ENCODE measurements at places on chromosomes 11 and 22.

DNA sequence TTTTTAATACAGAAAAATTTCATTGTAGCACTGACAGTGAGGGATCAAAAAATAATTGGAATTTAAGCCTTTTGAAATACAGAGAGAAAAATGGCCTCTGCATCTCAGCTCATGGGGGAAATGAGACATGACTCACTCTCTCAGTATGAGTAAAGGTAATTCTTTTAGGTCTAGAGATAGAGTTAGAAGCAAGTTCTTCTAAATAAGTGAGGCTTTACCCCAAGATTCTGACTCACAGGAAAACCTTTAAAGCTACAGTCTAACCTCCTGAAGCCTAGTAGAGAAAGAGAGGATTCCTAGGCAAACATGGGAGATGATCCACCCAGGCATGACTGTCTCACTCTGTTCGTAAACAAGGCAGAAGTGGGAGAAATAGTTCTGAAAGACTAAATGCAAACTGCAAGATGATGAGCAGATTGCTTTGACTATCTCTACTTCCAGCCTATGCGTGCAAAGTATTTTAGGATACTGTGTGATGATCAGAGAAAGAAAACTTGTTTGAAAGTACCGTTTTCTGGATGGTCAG, 1003.3 kb upstream of the CCDC90B start:
- DNase-seq = peak; percentile 69

GRCh38 chr22:39308614-39309363, 10.6 kb downstream of the RPL3 start:
- DNase-seq = peak; percentile 89

- DNase-seq = no peak
These were observed 267.6 kb downstream of the KIRREL3 start for GRCh38 chr11:126732981-126733380.

DNA sequence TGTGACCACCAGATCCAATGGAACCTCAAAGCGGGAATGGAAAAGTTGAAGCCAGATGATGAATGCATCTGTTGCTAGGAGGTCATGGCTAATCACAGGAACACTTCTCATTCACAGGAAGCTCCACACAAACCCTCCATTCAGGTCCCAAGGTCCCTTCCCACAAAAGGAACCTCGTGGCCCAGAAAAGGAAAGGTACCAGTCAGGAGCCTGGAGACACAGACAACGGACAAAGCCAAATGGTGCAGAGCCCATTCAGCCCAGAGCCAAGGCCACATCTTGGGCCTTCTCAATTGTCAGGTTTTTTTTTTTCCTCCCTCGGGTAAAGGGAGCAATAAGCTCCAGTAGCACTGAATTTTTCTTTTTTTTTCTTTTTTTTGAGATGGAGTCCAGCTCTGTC, 87.0 kb downstream of the FAM168A start:
- no peak for DNase-seq

DNA sequence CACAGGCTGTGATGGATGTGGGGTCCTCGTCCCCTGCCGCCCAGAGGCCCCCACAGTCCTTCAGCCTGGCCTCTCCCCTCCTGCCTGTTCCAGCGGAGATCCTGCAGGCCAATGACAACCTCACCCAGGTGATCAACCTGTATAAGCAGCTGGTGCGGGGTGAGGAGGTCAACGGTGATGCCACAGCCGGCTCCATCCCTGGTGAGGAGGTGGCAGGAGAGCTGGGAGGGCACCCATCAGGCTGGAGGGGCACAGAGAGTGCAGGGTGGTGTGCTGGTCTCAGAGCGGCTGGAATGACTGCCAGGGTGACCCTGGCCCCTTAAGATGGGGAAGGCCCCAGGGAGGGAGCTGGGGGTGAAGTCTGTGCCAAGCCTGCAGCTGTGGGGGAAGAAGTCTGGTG, 14.6 kb upstream of the SH3BP1 start:
- no peak for DNase-seq

GRCh38 chr11:40701027-40701426, 758.4 kb downstream of the LRRC4C start:
- no peak for DNase-seq

- DNase-seq = no peak
These were observed 423.4 kb upstream of the CHORDC1 start for GRCh38 chr11:90646266-90646665.

DNA sequence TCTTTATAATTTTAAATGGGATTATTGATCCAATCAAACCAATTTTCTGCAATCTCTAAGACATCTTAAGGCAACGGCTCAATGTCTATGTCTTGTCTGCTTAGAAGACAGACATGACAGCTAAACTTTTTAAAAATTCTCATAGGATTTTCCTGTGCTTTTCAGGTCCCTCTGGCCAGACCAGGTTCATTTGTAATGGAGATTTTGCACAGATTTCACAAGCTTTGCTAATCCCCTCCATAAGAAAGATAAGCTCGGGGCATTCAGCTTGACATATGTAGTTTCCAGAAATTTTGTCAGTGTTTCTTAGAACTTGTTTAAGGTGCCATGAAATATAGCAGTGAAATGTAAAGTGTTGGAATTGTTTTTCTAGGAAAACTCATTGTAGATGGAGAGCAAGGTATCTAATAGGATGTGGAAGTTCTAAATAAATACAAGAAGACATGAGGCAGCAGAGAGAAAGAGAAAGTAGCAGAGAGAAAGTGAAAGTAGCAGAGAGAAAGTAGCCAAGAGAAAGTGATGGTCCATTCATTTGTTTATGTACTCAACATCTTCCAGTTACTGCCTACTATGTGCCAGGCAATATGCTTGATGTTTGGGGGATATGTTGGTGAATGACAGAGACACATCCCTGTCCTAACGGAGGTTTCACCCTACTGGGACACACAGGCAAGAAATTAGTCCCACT, 219.1 kb upstream of the ARHGAP42 start:
- DNase-seq = no peak

DNA sequence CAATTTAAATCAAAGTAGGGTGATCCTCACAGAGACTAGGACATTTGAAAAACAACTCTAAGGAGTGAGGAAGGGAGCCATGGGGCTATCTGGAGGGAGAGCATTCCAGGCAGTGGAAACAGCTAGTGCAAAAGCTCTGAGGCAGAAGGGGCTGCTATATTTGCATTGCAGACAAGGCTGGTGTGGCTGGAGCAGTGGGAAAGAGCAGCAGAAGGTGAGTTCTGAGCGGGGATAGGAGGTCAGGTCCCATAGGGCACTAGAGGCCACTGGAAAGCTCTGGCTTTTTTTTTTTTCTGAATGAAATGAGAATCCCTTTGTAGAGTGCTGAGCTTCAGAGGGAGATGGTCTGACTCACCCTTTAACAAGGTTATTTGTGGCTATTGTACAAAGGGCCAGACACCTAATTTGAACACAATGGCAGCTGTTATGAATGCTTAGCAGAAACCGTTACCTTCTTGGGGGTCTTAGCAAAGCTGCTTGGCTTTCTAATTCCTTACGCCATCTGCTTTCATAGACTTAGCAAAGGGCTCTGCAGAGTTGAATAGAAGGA, 291.6 kb downstream of the BUD13 start:
- no peak for DNase-seq

DNA sequence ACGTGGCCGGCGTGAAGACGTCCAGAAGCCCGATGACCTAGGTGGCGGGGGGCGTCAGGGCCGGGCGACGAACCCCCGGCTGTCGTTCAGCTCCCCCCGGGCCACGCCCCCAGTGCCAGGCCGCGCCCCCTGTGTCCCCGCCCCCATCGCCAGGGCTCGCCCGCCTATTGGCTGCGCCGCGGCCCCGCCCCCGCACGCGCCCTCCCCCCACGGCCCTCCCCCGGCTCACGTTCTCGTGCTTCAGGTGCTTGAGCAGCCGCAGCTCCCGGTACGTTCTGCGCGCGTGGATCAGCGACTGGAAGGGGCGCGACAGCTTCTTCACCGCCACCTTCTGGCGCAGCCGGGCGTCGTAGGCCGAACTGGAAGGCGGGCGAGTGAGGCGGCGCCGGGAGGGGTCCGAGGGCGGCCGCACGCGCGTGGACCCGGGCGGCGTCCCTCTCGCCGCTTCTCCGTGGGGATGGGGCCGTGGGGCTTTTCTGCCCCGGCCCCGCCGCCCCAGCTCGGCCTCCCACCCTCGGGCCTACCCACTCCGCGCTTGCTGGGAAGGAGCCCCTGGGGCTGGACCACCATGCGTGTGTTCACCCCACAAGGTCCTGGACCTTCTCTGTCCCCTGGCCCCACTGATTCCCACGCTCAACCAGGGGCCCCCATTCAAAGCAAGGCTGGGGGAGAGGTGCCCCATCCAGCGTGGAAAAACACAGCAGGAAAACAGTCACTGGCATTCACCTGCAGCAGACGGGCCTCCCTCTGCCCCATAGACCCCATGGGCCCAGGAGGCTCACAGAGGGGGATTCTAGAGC, 2.4 kb downstream of the MAPK11 start:
- DNase-seq = no peak

DNA sequence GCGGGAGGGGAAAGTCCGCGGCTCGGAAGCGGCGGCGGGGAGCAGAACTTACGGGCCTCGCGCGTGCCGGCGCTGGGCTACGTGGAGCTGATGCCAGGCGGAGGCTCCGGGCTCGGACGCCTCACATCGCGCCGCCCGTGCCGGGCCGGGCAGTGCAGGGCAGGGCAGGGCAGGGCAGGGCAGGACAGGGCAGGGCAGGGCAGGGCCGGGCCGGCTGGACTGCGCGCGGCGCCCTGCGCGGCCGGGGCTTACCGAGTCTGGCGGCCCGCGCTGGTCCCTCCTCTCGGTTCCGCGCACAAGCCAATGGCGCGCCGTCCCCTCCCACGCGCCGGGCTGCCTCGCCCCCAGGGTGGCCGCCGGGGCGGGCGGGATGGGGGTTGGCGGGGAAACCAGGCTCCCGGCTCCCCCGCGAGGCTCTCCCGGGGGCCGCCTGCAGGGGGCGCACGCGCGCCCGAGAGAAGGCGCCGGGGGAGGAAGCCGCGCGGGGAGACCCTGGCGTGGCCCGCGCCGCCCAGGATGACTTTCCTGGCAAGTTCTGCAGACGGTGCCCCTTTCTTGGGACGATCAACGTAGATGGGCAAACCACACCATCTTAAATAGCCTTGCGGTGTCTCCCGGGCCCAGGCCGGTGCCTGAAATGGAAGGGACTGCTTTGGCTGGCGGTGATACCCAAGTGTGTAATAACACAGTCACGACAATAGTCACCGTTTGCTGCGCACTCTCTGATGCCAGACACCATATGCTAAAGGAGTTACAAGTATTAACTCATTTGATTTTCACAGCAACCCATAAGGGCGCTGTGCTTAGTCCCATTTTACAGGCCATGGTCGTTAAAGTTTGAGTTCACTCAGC, at the start of gene TP53I11:
TP53I11 (minus strand) TSS at position 259 of the 852 bp plus-strand sequence. CDS start 12,548 bp downstream, outside the sequence.
- no peak for DNase-seq

- peak; percentile 49 for DNase-seq
These were observed 868.5 kb upstream of the TENM4 start for GRCh38 chr11:80309301-80309700.

DNA sequence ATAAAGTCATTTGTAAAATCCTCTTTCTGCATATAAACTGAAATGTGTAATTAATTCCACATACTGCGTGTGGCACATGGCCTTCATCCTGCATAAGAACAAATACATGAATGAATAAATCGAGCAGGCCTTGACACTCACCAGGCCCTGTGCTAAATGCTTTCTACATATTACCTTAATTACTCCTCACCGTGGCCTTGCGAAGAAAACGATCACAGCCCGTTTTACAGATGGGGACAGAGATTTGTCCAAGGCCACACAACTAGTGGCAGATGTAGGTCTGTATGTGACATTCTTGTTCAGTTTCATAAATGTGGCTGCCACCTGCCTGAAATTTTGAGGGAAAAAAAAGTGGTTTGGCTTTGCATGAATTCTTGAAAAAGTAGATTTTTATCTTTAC, 5.8 kb upstream of the CCND1 start:
- DNase-seq = no peak

DNA sequence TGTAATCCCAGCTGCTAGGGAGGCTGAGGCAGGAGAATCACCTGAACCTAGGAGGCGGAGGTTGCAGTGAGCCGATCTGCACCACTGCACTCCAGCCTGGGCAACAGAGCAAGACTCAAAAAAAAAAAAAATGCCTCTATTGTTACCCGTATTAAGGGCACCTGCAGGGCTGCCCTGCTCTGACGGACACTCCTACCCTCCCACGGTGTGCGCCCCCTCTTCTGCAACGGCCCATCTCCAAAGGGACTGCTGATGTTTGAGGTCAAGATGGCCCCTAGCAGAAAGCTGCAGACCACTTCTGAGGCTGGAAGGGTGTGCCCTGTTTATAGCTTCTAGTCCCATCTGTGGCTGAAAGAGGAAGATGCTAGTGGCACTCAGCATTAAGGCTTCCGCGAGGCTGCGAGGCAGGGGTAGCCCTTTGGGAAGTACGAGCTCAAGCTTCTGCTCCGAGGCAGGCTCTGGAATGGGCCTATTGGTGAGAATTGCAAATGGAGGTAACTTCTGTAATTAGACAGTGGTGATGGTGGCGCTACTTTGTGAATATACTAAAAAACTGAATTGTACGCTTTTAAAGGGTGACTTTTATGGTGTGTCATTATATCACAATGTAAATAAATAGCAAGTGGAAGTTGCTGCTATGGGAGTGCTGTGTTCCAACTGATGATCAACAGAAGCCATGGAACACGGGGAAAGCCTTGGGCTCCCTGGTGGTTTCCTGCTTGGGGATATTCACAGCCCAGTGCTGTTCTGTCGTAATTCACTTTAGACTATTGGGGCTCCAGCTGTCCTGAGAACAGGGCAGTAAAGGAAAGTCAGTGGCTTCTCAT, 24.3 kb downstream of the ARFGAP2 start:
- DNase-seq = no peak

GRCh38 chr11:10023212-10023611, 270.8 kb downstream of the SBF2 start:
- no peak for DNase-seq

GRCh38 chr22:30813936-30814335, 119.3 kb downstream of the OSBP2 start:
- DNase-seq = no peak

DNA sequence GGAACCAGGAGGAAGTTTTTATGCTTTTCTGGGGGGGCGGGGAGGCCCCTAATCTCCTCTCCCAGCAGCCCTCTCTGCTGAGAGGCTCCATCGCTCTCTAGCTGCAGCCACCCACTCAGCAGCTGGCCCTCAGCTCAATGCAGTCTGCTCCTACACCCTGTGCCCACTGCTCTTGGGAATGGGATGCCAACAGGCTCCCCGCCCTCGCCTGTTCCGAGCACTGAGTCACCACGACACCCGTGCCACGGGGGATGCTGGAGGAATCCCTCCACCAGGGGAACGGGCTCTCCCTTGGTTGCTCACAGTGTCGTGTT, 23.5 kb upstream of the SUSD2 start:
- no peak for DNase-seq

DNA sequence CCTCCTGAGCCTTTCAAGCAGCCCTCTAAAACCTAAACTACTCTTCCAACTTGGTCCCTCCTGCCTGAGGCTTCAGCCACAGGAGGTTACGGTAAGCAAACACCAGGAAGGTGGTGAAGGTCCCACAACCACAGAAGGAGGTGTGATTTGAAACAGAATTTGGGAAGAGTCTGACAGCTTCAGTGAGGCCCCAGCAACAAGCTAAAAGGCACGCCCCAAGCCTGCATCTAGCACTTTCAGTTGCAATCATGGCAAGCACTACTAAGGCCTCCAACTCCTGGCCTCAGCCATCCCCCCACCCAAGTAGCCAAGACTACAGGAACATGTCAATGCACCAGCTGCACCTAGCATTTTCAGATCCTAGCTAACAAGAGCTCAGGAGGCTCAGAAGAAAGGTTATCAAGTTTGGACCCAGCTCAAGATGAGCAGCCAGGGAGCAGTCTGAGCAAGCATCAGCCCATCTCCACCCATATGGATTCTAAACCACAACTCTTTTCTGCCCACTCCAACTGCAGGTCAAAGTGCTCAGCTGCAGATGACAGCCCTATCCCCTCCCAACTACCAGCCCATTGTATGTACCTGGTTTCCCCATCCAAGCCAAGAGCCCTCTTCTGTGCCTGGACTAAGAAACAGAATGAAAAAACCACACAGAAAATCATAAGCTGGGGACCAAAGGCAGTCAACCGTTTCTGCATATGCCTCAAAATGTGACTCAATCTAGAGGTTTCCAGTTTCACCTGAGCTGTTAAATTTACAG, 10.4 kb upstream of the AHNAK start:
- DNase-seq = no peak

Data from foreskin keratinocyte (primary cell).